ENCODE measurements at places on chromosomes 5 and 9.

DNA sequence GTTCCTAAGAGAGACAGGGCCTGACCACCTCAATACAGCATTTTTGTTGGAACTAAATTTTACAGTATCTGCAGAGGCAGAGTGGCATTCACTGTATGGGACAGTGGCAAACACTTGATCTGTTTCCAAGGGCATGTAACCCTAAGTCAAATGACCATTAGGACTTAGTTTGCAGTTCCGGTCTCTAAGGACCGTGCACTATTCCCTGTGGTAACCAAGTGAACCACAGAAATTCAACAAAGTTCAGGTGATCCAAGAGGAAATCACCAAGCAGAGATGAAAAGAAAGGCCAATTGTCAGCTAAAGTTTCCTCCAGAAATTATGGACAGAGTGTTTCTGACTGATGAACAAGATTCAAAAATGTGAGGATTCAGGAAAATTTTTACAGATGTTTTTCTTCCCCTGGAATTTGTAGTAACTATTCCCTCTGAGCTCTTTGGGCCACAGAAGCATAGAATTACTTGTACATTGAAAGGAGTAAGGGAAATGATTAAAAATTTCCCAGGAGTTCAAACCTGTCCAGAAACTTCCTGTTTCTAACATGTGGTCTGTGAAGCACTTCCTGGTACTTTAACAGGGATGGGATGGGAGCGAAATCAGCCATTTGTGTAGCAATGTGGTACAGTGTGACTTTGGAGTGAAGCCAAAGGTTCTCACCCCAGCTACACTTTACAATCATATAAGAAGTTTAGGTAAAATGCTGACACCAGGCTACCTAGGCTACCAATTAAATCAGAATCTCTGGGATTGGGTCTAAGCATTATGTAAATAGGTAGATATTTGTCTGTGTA is 266.1 kb upstream of the MAP3K1 start:
- H3K4me3 ChIP-seq: no peak overlapping the region
- no peaks in the 10 kb centered on the region for H3K27me3 ChIP-seq
- H3K27ac ChIP-seq: no peak overlapping the region
- DNase-seq: no peak
- no peaks in the 10 kb centered on the region for H3K36me3 ChIP-seq

- H3K4me3 ChIP-seq: no peak overlapping the region
- no peak for DNase-seq
- H3K27me3 ChIP-seq: no peaks in the 10 kb centered on the region
Observed at GRCh38 chr5:5592541-5592940, 170.1 kb downstream of the ICE1 start.

DNA sequence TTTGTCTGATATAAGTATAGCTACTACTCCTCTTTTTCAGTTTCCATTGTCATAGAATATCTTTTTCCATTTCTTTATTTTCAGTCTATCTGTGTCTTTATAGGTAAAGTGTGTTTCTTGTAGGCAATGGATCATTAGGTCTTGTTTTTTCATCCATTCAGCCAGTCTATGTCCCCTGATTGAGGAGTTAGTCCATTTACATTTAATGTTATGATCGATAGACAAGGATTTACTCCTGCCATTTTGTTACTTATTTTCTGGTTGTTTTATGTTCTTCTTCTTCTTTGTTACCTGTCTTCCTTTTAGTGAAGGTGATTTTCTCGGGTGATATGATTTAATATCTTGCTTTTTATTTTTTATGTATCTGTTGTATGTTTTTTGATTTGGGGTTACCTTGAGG is 169.0 kb downstream of the BARX1 start:
- no peak overlapping the region for H3K4me3 ChIP-seq
- H3K4me1 ChIP-seq: no peaks in the 10 kb centered on the region
- H3K36me3 ChIP-seq: no peaks in the 10 kb centered on the region

GRCh38 chr5:137735555-137736284 is at the start of gene KLHL3:
TSS of gene KLHL3 (minus strand) at chr5:137736089. CDS start at chr5:137735646, 443 bp downstream.
- H3K4me1 ChIP-seq: peaks cover 34% of the 10 kb centered on the region
- peak within 1 kb of the TSS; percentile 62 for H3K27ac ChIP-seq
- no peaks in the 10 kb centered on the region for H3K27me3 ChIP-seq
- peak within 1 kb of the TSS; percentile 74 for H3K4me3 ChIP-seq
- no peaks in the 10 kb centered on the region for H3K36me3 ChIP-seq

GRCh38 chr5:147689426-147689825 is 93.1 kb downstream of the JAKMIP2 start:
- no peaks in the 10 kb centered on the region for H3K36me3 ChIP-seq
- no peak overlapping the region for H3K4me3 ChIP-seq
- DNase-seq: no peak
- no peak overlapping the region for H3K27ac ChIP-seq
- no peaks in the 10 kb centered on the region for H3K27me3 ChIP-seq
- no peaks in the 10 kb centered on the region for H3K4me1 ChIP-seq

GRCh38 chr5:685262-686171 is 7.6 kb downstream of the TPPP start:
- no peak overlapping the region for H3K4me3 ChIP-seq
- no peaks in the 10 kb centered on the region for H3K27me3 ChIP-seq
- no peaks in the 10 kb centered on the region for H3K36me3 ChIP-seq
- DNase-seq: no peak
- H3K4me1 ChIP-seq: no peaks in the 10 kb centered on the region
- H3K27ac ChIP-seq: no peak overlapping the region

GRCh38 chr9:68555437-68556150 is 14.9 kb upstream of the TMEM252 start:
- H3K4me3 ChIP-seq: no peak overlapping the region
- no peak for DNase-seq
- no peaks in the 10 kb centered on the region for H3K36me3 ChIP-seq
- H3K27me3 ChIP-seq: no peaks in the 10 kb centered on the region
- H3K27ac ChIP-seq: no peak overlapping the region

DNA sequence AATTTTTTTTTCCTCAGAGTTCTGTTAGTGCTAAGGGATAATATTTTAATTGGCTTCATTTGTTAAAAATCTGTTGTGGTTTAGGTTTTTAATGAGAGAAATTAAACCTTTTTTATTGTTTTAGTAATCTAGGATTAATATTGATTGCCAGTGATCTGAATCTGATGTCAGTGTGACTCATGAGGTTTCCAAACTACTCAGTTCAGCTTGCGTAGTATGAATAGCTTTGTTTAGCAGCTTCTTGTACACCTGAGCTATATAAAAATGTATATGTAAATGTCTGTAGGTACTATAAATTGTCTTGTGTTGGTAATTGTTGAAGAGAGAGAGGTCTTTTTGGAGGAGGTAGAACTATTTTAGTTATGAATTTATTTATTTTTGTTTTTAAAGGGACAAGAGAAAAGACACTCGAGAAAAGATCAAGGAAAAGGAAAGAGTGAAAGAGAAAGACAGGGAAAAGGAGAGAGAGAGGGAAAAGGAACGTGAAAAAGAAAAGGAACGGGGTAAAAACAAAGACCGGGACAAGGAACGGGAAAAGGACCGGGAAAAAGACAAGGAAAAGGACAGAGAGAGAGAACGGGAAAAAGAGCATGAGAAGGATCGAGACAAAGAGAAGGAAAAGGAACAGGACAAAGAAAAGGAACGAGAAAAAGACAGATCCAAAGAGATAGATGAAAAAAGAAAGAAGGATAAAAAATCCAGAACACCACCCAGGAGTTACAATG is 26.3 kb downstream of the SREK1 start:
- no peaks in the 10 kb centered on the region for H3K27me3 ChIP-seq
- H3K36me3 ChIP-seq: no peaks in the 10 kb centered on the region
- H3K27ac ChIP-seq: peak overlapping the region; percentile 12
- H3K4me3 ChIP-seq: no peak overlapping the region
- no peaks in the 10 kb centered on the region for H3K4me1 ChIP-seq

- no peak overlapping the region for H3K4me3 ChIP-seq
- DNase-seq: no peak
- H3K36me3 ChIP-seq: no peaks in the 10 kb centered on the region
- no peaks in the 10 kb centered on the region for H3K27me3 ChIP-seq
Observed at GRCh38 chr5:137699336-137700281, 36.3 kb downstream of the KLHL3 start.

DNA sequence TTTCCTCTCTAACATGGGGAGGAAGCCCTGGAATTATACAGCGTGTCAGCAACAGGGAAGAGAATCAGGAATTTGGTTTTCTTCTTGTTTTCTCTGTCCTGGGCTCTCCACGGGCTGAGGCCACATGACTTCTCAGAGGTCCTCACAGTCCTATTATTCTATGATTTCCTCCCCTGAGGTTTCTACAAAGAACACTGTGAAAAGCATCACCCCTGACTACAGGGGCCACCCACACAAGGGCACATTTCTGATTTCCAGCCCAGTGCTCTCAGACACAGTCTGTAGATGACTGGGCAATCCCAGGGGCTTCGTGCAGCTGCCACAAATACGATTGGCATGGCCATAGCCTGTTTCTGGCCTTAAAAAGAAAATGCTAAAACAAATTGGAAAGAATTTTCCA is 284.9 kb downstream of the CEMIP2 start:
- no peak for DNase-seq
- no peaks in the 10 kb centered on the region for H3K4me1 ChIP-seq
- no peaks in the 10 kb centered on the region for H3K36me3 ChIP-seq
- H3K27ac ChIP-seq: no peak overlapping the region
- H3K27me3 ChIP-seq: no peaks in the 10 kb centered on the region

DNA sequence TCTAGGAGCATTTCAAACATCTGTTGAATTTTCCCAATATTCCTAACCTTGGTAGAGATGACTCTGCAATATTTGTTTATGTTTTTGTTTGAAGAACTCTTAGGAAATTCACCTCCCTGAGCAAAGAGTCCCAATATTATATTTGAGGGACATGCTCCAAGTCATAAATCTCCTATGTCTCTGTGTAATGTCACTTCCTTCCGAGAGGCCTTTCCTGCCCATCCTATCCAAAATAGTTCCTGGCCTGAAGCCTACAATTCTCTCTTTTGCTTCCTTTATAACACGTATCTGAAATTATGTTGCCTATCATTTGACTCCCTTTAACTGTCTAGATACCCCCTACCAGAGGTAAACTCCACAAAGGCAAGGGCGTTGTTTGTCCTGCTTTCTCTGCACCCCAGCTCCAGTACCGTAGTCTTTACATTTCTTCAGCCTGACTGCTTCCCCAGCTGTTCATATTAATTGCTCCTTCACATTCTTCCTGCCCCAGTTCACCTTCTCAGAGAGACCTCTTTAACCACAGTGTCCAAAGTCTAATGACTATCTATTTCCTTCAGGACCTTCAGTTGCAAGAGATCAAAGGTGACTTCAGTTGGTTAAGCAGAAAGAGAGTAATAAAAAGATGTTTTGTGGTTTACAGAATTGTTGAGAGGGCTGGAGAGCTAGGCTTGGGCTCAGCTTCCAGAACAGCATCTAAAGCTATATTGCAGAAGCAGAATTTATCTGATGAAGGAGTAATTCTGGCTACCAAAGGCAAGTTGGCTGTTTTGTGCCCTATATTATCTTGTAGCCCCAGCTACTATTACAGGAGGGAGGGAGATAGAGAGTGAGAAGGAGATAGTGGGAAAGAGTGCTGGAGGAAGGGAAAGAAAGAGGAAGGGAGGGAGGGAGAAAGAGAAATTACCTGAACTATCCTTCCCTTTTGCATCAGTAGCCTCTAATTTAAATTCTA is 109.3 kb upstream of the TMEM161B start:
- no peaks in the 10 kb centered on the region for H3K4me1 ChIP-seq
- H3K36me3 ChIP-seq: no peaks in the 10 kb centered on the region
- no peaks in the 10 kb centered on the region for H3K27me3 ChIP-seq
- peak; percentile 14 for DNase-seq
- H3K4me3 ChIP-seq: no peak overlapping the region

DNA sequence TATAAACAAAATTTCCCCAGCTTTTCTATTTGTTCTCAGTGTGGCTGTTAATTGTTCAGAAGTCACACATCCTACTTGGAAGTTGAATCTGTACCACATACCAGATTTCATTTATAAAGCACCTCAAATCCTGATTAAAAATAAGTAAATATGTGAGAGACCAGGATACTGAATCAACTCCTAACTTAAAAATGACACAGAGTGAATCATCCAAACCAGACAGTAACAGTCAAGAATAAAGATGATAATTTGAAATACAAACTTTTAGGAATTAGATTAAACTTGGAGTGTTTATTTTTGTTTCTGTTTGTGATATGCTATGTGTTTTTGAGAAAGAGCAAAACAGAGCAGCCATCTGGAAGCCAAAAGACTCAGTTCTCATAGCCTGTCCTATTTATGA is 633.2 kb upstream of the RORB start:
- H3K4me1 ChIP-seq: no peaks in the 10 kb centered on the region
- H3K27ac ChIP-seq: no peak overlapping the region
- DNase-seq: no peak
- H3K4me3 ChIP-seq: no peak overlapping the region

DNA sequence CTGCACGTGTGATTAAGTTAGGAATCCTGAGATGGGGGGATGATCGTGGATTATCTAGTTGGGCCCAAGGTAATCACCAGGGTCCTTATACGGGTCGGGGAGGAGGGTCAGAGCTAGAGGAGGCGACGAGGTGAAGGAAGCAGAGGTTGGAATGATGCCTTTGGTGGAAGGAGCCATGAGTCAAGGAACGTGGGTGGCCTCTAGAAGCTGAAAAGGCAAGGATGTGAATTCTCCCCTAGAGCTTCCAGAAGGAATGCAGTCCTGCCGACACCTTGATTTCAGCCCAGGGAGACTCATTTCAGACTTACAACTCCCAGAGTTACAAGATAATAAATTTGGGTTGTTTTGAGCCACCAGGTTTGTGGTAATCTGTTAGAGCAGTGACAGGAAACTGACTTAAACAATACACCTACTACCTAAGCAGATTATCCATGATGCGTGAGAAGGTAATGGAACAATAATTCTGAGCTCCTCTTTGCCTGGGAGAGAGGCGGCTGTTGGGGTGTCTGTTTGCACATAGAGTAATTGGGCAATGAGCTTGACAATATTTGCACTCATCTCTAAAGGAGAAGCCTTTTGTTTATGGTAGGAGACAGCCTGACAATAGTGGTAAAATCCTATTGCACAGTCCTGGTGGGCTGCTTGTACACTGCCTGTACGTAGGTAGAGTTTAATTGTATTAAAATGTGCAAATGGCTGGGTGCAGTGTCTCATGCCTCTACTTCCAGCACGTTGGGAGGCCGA is 129.3 kb upstream of the IER5L start:
- H3K4me3 ChIP-seq: no peak overlapping the region
- H3K27ac ChIP-seq: no peak overlapping the region
- no peaks in the 10 kb centered on the region for H3K4me1 ChIP-seq
- no peaks in the 10 kb centered on the region for H3K36me3 ChIP-seq

Data from MM.1S (cell line).